ENCODE measurements at places on chromosomes 1 and 21.

DNA sequence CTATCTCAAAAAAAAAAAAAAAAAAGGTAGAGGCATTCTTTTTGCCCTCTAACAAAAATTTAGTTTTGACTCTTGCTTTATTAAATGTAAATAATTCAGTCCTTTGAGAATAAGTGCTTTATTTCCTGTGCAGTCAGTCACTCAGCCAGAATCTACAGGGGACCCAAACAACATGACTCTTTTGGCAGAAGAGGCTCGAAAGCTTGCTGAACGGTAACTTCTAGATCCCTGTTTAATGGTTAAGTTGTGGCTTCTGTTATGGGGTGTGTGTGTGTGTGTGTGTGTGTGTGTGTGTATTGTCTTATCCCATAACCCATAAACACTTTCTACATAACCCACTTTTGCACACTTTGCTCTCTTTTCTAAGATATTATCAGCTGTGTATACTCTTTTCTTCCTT is 54.9 kb upstream of the LAMC2 start:
- no peak for DNase-seq

DNA sequence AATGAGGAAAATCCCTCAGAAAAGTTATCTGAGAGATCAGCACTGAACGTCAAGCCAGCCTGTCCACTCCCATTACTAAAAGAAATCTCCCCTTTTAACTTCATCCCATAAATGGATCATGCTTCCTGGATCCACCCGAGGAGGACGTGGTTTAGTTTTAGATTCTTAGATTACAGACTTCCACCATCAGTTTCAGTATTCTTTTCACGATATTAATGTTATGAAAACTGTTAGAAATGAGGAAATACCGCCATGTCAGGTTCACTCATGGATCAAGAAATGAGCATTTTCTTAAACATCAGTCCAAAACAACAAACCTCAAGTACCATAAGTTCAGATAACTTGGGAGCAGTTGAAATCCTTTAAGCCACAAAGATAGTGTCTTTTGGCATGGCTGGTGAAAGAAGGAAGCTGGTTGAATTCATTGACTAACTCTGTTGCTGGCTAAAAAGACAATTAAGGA is 49.8 kb downstream of the NFIA start:
- DNase-seq: no peak

DNA sequence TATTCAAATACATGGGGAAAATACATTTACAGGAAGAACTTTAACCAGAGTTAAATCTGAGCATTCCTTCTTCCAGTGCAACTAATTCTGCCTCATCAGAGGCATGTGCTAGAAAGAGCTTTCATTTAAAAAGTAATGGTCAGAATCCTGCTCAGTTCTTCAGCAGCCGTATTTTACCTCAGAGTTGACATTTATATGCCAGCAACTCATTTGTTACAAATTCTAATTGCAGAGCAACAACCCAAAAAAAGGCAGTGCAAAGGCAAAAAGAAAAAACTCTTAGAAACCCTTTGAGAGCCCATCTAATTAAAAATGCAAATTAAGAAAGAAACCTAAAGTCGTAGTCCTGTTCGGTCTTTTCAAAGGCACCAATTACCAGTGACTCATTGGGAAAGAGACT is 392.5 kb downstream of the PBX1 start:
- DNase-seq: no peak

DNA sequence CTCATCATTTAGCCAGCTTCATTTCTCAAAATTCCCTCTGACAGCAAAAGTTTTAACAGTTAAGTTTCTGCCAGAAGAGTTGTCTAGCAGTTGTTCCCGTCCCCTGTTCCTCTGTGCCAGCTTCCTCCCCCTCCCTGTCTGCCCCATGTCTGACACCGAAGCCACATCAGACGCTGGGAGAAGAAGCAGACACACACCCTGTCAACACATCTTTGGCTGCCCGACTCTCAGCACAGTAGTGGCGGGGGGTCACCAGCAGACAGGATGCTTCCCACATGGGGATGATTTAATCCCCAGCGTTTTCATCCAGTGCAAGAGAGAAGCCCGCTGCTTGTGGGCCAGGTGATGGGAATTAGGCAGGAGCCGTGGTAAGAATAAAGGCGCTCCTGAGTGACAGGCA is 379.4 kb upstream of the RUNX1 start:
- no peak for DNase-seq
